Hippocampal formation (tissue), 2 donors: ENCODE measurements at places on chromosomes 5 and 9.
A peak's percentile ranks its signal among the peaks of the same experiment; 100 is the strongest.

- peak; percentile 71 for DNase-seq
Observed at GRCh38 chr5:143402553-143403333, 743 bp downstream of the NR3C1 start.

DNA sequence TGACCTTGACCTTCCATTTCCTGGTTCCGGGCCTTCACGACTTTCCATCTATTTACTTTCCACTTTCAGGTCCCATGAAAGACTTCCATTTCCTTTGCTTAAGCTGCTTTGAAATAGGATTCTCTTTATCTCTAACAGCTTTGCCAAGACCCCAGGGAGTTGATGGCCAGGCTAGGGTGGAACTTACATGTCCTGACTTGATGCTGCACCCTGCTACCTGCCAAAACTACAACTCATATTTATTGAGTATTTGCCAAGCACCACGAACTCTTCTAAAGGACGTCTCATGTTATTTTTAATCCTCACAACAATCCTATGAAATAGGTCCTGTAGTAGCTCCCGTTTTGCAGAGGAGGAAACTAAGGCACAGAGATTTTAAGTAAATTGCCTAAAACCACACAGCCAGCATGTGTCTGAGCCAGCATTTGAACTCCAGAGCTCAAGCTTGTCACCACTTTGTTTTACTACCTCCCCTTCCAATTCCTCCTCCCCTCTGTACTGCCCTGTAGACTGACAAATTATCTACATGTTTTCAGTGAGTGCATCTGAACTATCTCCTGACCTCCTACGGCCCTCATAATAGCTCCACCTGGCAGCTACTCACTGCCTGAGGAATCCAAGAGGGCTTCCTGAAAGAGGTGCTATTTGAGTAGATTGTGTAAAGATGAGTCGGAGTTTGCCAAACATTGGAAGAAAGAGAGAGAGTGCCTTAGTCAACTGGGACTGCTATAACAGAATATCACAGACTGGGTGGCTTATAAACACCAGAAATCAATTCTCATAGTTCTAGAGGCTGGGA is 38.4 kb upstream of the SMIM23 start:
- no peak for DNase-seq

GRCh38 chr5:71899865-71900342 is 180.8 kb downstream of the CARTPT start:
- DNase-seq, result no peak

GRCh38 chr5:166369807-166370206 is 1921.6 kb upstream of the WWC1 start:
- DNase-seq, result no peak

- no peak for DNase-seq
Observed at GRCh38 chr5:144135113-144135762, 35.2 kb downstream of the YIPF5 start.

- no peak for DNase-seq
Observed at GRCh38 chr5:67648201-67648671, 451.6 kb upstream of the CD180 start.

DNA sequence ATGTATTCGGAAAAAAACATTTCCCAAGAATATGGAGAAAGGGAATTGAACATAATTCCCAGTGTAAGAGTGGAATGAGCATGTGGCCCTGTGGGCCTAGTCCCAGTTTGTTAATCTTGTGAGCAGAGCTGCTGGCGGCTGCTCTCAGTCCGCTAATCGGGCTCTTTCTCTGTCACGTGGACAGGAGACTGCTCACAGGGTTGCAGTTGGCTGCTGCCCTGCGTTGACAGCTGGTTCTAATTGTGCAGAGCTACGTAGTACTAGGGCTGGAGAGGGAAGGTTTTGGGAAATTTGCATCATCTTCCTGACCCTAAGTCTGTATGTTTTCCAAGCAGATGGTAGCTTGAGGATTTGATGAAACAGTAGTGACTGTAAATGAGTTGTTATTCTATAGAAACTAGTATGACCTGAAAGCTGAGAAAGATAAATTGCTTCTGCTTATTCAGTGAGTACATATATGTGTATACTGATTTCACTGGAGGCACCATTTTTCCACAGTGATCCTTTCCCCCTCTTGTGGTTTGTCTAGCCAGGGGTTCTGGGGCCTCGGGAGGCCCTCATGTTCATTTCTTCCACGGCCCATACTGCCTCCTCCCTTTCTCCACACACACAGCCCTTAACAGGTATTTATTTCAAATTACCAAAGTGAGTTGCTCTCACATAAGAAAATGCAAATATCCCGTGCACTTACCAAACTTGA is 100.6 kb downstream of the ANGPTL2 start:
- DNase-seq, result peak; percentile 87

DNA sequence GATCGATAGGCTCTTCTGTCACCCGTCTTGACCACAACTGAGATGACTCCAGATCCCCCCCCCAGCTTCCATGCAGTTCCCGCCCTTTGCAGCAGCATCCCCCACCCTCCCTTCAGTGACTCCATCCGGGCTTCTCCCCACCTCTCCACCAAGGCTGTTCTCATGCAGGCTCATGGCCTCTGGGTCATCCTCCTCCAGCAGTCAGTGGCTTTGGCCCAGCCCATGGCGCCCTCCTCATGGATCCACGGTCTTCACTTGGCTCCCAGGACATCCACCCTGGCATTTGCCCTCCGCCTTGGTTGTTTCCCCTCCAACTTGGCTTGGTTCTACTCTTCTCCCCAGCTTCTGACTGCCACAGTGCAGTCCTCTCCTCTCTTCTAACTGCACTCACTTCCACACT is 96.7 kb upstream of the RUFY1 start:
- DNase-seq, result no peak

GRCh38 chr5:76403766-76404222 is 709 bp downstream of the IQGAP2 start:
- no peak for DNase-seq
